ENCODE measurements at places on chromosomes 5 and 9.
A peak's percentile ranks its signal among the peaks of the same experiment; 100 is the strongest.

DNA sequence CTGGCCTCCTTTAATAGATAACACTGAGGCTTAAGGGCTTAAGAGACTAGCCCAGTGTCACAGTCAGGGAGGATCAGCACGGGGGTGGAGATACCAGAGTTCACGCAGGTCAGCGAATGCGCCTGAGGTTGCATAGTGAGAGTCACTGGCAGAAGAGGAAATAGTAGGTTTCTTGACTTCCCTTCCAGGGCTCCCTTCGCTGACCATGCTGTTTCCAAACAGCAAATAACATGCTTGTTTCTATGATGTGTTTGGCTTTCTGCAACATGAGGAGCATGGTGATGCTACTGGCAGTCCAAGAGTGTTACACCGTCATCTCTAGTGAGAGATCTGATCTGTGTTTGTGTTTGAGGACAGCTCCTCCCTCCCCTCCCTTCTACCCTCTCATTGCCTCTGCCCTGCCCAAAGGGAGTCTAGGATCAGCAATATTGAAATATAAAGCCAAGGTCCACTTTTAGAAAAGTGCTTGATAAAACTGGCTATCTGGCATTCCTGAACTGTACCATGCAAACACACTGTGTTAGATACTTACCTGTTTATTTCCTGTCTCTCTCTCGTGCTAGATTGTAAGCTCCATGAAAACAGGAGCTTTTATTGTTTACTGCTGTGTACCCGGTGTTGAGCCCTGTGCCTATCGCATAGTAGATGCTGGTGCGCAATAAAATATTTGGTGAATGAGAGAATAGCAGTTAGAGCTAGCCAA lies 12.3 kb downstream of the TLE4 start:
- DNase-seq: no peak

- no peak for DNase-seq
Measured at GRCh38 chr5:173501922-173502321, 114.5 kb downstream of the BOD1 start.

- no peak for DNase-seq
Measured at GRCh38 chr9:82421498-82421897, 432.9 kb downstream of the SPATA31D1 start.

- DNase-seq: no peak
Measured at GRCh38 chr9:68825762-68826472, 120.9 kb downstream of the PIP5K1B start.

GRCh38 chr9:77507212-77507961 lies 140.7 kb downstream of the GNA14 start:
- DNase-seq: no peak

- no peak for DNase-seq
Measured at GRCh38 chr9:85291266-85291665, 450.5 kb downstream of the AGTPBP1 start.

- DNase-seq: peak; percentile 55
Measured at GRCh38 chr5:1545805-1546355, 22.1 kb upstream of the LPCAT1 start.

GRCh38 chr9:133171161-133171961 lies 7.6 kb upstream of the GBGT1 start:
- no peak for DNase-seq

- no peak for DNase-seq
Measured at GRCh38 chr5:174328631-174329299, 283.3 kb downstream of the NSG2 start.

DNA sequence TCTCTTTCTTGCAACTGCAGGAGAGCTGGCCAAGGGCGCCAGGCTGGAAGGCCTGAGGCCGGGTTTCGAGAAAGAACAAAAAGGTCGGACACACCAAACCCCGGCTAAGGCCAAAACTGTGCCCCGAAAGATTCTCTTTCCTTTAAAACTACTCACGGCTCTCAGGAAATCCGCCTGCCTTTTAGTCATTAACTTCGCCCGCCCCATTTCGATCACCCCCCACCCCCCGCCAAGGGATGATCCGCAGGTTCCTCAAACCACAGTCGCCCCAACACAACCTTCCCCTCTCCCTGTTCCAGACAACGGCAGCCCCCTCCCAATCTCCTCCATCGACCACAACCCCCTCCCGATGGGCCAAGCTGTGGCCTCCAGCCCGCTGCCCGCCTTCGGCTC lies 536 bp downstream of the FEM1C start:
- no peak for DNase-seq

Data from T47D (cell line).